ENCODE measurements at places on chromosomes 7 and 10.

DNA sequence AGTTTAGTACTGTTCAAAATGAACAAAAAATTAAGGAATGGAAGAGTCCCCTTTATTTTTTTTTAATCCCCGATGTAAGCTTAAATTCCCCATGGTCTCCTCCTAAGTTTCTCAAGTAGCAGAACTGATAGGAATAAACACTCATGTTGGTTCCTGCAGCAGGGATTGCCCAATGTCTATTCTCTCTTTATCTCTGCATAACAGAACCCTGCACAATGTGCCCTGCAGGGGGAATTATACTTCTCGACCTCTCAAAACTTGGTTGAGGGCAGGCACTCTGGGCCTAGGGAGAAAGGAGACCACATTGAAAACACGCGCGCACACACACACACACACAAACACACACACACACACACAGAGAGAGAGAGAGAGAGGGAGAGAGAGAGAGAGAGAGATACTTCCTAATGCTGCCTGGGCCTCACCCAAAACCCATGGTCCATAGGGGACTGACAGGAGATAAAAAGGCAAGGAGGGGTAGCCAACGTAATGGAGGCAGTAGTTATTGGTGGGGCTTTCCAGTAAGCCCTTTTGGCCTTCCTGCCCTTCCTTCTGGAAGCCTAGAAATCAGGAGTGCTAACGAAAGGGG is 22.7 kb downstream of the JAZF1 start:
- DNase-seq, result no peak

DNA sequence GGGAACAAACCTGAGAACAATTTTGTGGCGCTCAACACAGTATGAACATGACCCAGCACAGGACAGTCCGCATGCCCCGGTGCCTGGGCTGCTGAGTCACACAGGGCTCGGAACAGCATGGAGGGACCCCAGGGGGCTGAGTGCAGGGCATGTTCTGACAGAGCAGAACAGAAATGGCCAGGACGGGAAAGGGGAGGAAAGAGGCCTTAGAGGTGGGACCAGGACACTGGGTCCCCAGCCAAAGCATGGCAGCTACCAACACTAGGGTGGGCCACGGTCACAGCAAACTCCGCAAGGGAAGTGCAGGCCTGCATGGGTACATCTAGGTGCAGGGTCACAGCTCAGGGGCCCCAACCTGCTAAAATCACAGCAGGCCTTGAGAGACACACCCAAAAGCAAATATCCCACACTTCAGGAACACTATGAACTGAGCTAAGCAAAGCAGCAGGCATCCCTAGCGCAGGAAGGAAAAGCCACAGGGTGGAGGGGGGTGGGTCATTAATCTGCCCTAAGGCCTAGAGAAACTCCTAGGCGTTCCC is 5.6 kb downstream of the IMPDH1 start:
- no peak for DNase-seq

DNA sequence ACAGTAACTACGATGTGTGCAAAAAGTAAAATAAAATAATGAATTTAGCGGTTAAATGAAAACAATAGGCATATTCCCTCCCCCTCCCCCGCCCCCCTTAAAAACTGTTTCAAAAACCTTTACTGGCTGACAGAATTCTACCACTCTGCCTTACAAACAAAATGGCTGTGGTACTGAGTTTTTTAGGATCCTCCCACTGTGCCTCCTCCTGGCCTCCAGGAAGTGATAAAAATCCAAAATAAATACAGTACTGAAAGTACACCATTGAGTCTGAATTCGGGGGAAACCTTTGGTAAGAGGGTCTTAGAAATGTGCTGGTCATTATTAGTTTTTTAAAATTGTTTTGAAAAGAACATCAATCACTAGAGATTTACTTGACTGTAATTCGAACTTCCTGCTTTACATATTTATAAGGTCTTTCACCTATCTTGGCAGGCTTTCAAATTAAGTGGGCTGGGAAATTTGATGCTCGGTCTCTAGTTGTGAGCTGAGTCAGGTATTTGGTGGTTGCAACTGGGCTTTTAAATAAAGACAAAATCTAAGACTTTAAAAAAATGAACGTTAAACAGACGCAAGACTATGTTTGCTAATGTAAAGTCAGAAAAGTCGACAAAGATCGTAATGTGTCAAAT is 32.5 kb upstream of the EPC1 start:
- no peak for DNase-seq

- no peak for DNase-seq
Measured at GRCh38 chr10:71281646-71282322, 37.3 kb upstream of the SLC29A3 start.

GRCh38 chr10:128867210-128867609 is 599.8 kb upstream of the MGMT start:
- no peak for DNase-seq

GRCh38 chr7:23291957-23292560 is 7.1 kb upstream of the MALSU1 start:
- DNase-seq, result no peak
